ENCODE measurements at places on chromosomes 3 and 15.

DNA sequence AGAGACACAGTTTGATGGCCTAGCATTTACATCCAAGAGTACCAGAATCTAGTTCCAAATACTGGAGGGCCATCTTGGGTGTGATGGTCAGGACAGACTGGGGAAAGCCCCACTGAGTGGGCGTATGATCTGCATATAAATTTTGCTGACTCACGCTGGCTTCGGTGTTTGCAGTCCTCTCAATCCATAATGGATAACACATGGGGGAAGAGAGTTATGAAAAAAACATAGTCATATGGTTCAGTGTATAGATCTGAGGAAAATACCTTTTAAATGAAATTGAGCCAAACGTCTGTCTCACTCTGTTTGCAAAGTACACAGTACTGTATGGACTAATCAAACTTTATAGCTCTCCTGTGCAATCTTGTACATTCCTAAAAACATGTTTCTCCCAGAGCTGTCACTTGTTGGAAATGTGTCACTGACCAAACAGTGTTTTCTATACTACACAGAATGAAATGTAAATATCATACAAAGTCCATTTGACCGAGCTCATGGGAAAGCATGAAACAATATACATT is 125.3 kb upstream of the THBS1 start:
- DNase-seq: no peak

GRCh38 chr15:82999905-83000671 is 11.4 kb downstream of the C15orf40 start:
- DNase-seq: peak; percentile 27

- no peak for DNase-seq
These were observed 569.6 kb upstream of the AGTR1 start for GRCh38 chr3:148128136-148128535.

DNA sequence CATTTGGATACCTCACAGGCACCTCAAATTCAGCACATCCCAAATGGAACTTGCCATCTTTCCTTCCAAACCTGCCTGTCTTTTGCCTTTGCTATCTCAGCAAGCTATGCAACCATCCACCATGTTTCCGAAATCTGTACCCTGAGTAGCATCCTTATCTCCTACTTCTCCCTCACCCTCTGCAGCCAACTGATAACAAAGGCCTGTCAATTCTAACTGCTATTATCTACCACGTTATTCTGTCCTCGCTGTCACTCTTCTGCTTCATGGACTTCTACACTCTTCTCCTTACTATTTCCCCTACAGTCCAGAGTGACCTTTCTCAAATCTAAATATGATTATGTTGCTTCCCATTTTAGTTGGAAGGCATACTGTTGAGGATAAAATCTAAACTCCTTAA is 25.5 kb upstream of the TAFA4 start:
- DNase-seq: no peak

- no peak for DNase-seq
These were observed 42.1 kb downstream of the FBLN2 start for GRCh38 chr3:13590841-13591520.

GRCh38 chr3:162353414-162353813 is 856.8 kb downstream of the OTOL1 start:
- no peak for DNase-seq

DNA sequence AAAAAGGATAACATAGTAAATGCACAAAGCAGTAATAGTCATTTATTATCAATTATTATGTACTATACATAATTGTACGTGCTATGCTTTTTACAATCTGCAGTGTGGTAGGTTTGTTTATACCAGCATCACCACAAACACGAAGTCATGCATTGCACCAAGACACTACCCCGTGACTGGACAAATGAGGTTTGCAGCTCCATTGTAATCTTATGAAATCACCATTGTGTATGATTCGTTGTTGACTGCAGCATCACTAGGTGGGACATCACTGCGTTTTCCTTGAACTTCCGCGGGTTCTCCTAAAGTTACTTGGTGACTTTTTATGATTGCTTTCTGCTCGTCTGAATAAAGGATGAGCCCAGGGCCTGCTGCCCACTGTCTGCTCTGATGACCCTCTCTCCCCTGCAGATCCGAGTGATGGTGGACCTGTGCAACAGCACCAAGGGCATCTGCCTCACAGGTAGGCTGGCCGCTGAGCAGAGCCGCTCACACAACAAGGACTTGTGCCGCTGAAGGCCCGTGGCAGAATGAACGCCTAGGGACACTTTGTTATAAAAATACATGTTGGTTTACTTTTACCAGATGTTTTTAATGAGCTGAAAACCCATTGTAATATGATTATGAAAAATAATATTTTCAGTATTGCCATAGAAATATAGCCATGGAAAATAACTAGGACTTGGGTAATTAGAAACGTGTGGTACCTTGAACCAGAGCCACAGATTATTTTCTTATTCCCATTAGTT is 35.8 kb downstream of the GLDN start:
- DNase-seq: no peak

GRCh38 chr3:54046641-54047214 is 75.6 kb upstream of the CACNA2D3 start:
- DNase-seq: no peak

DNA sequence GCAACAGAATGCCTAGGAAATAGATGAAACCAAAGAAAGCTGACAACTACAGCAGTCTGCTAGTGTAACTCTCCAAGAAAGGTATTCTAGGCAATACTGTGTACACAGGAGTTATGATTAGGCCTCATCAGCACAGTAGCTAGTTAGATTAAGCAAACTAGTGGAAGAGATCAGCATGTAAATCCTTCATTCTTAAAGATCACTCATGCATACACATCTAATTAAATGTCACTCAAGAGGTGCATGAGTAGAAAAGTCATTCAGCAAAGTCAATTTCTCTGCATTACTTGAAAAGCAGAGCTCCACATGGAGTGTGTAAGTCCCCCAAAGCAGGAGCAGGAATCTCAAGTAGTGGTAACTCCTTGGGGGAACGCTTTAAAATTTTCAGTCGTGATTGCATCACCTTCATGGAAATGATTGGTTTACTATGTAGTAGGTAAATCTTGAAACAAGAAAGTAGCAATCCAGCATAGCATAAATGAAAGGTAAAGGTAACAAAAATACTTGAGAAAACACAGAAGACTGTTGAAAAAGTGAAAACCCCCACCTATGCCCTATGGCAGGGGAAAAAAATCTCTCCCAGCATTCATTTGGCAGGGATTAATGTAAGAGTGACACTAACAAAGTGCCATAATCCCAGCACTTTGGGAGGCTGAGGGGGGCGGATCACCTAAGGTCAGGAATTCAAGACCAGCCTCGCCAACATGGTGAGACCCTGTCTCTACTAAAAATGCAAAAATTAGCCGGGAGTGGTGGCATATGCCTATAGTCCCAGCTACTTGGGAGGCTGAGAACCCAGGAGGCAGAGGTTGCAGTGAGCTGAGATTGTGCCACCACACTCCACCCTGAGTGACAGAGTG is 29.4 kb upstream of the PPIB start:
- no peak for DNase-seq

- DNase-seq: no peak
These were observed 55.9 kb upstream of the PIK3CB start for GRCh38 chr3:138890555-138891187.

- no peak for DNase-seq
These were observed 9.1 kb downstream of the GHRL start for GRCh38 chr3:10283638-10284037.

DNA sequence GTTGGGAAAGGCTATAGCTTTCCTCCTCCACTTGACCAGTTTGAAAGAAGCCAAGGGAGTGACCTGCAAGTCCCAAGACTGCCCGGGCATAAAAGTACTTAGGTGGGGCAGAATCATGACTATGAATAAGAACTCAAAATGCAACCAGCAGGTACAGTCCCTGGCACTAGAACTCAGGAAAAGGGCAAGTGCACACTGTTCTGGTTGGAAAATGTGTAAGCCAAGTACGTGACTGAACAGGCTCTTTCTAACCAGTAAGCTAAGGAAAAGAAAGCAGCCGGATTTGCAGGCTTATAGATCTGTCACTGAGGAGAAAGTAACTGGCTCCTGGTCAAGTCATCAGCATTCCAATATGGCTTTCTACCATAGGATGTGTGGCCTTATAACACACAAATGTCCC is 101.2 kb upstream of the SLC4A7 start:
- DNase-seq: no peak

GRCh38 chr3:65004795-65005295 is 317.0 kb upstream of the ADAMTS9 start:
- DNase-seq: no peak

- no peak for DNase-seq
These were observed 101.8 kb downstream of the CHSY1 start for GRCh38 chr15:101149864-101150722.

DNA sequence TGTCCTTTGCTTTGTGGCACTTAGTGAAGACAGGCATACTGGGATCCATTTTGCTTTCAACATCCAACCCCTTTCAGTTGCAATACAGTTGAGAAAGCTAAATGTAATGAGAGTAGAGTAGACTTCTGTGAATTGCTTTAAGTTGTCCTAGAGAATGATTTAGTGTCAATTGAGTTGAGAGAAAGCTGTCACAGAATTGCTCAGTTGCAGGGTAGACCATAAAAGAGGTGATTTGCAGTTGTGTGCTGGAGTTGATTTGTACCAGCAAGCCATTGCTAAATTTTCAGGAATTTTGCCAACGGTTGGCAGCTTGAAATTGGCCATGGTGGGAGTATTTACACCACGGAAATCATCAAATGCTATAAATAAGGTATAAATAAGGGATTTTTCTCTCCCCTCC is 2.2 kb downstream of the ABHD5 start:
- no peak for DNase-seq

DNA sequence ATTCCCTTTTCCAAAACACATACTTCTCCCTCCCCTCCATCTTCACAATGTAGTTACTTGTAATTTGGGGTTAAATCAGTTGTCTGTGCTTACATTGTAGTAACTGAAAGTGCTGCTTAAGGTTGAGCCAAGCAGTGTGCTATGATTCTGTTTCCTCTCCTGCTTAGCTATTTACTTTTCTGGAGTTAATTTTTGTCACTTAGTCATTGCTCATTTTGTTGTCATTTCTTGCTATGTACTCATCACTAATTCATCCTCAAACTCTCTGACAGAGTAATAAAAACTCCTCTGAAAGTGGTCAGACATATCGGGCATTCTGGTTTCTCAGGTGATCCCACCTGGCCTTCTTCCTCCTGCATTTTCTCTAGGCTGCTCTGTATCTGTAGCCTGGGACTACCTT is 80.7 kb downstream of the PPARG start:
- DNase-seq: no peak

GRCh38 chr15:93649691-93650235 is 560.8 kb upstream of the RGMA start:
- DNase-seq: no peak

GRCh38 chr3:195230244-195230643 is 40.7 kb downstream of the XXYLT1 start:
- DNase-seq: no peak

DNA sequence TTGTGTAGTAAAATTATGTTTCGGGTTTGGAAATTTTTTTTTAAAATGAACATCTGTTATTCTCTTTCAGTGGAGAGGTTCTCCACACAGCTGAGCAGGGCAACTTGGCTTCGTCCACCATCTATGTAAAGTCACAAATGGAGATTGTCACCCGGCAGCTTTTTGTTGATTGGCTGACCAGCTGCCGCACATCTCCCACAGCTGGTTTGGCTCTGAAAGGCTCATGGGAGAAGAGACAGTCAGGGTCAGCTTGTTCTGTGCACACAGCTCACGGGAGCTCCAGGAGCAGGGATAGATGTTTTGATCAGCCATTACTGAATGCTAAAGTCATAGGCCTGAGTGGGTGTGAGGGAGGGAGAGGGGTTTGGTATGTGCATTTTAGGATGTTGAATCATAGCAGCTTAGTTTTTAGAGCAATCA is 12.9 kb upstream of the CCDC80 start:
- DNase-seq: no peak

GRCh38 chr15:100113351-100114080 is 228.3 kb downstream of the ADAMTS17 start:
- DNase-seq: no peak

DNA sequence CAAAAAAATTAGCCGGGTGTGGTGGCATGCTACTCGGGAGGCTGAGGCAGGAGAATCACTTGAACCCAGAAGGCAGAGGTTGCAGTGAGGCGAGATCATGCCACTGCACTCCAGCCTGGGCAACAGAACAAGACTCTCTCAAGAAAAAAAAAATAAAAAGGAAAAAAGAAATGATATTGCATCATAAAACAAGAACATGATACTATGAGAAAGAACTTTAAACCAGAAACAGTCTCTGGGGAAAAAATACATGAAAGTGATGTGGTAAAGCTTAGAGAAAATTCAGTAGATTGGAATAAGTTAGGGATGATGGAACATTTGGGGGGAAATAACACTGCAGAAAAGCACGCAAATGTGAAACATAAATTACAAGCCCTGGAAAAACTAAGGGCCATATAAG is 54.7 kb downstream of the CRYGS start:
- no peak for DNase-seq

- peak; percentile 44 for DNase-seq
These were observed 92.0 kb downstream of the SNRK start for GRCh38 chr3:43378066-43378935.

DNA sequence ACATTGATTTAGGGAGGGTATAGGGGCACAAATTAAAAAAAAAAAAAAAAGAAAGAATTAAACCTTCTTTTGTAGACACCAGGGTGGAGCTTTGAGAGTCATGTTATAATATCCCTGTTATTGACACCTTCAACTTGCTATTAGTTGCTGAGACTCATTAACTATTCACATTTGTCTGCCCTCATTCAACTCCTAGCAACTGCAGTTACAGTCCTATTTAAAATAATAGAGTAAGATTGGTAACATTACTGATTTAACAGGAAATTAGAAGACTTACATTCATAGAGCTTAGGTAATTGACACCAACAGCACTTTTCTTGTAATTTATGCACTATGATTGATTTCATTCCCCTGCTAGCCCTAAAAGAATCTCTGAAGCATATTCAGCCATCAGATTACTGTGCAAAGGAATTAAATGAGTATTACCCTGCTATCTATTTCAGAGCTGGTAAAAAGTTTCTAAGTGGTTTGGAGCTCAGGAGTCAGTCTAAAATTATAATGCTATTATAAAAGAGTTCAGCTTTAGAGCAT is 148.8 kb upstream of the TBL1XR1 start:
- DNase-seq: no peak

DNA sequence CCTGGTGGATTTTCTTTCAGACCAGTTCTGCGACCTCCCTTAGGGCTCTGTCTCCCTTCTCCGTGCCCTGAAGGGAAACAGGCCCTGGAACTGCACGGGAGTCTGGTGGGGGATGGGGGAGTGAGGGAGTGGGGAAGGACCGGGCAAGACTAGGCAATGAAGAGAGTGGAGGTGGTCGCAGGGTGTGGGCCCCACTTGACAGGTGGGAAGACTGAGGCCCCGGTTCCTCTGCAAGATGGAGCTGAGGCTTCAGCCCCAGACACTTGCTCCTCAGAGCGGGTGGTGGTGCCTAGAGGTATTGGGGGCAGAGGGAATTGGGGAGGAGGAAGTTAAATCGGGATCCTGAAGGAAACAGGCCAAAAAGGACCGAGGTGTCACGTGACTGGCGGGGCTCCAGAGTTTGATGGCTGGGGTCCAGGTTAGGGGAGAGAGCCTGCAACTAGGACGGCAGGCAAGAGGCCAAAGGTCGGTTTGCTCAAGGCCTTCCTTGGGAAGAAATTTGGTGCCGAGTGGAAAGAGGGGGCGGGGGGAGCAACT is 597 bp upstream of the CAMK1 start:
- DNase-seq: no peak

- DNase-seq: no peak
These were observed 47.2 kb upstream of the SLC6A11 start for GRCh38 chr3:10768708-10769394.

All from stimulated activated CD4-positive, alpha-beta T cell treated with anti-CD3 and anti-CD28 coated beads, Interleukin-1b, Interleukin-23, amount 100 ng/mL, for 4 hours (primary cell).